ENCODE measurements at places on chromosomes 13 and 19. TPM values are rescaled to one million over a fixed set of nuclear protein-coding genes. Genes with fewer than 3 reads are reported as not detected.

GRCh38 chr19:52536448-52536800, 9.0 kb downstream of the ZNF808 start:
- no peak for DNase-seq

DNA sequence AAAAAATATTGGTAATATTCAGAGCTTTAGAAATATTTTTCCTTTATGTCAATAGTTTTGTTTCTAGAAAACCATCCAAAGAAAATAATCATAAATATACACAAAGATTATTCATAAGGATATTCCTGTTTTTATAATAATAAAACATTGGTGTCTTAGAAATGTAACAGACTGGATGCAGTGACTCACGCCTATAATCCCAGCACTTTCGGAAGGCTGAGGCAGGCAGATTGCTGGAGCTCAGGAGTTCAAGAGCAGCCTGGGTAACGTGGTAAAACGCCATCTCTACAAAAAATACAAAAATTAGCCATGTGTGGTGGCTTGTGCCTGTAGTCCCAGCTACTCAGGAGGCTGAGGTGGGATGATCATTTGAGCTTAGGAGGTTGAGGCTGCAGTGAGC, 106.8 kb downstream of the DHRS12 start:
- DNase-seq = no peak

GRCh38 chr13:45120967-45121831, 889 bp downstream of the GTF2F2 start:
- DNase-seq = no peak

DNA sequence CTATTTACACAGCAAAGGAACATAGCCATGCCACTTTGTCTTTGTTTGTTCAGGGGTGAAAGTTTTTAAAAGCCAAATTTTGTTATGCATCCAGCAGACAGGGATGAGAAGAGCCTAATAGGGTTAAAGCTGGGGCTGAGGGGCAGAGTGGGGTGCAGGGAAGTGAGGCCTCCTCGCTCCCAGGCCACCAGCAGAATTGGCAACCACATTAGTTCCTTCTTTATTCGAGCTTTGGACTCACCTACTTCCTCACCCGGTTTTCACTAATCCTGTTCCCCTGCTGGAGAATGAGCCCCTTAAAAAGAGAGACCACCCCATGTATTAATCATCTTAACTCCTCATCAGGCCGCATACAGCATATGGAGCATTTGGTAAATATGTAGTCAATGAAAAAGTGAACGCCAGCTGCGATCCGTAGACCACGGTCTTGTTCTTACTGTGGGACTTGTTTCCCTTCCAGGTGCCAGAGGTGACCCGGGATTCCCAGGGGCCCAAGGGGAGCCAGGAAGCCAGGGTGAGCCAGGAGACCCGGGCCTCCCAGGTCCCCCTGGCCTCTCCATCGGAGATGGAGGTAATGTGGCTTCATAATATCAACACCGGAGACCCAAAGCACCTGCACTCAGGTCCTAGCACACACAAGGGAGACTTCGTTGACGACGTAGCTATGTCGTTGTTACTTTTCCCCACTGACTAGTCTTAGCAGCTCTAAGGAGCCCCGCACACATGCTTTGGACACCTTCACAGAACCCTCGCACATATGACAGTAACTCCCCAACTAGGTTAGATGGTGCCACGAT, 112.1 kb downstream of the RAB20 start:
- DNase-seq = no peak

GRCh38 chr19:33052352-33052972, 12.2 kb downstream of the RHPN2 start:
- DNase-seq = no peak

DKKL1 gene
- 1.2 TPM for total RNA-seq
